LoVo (cell line): ENCODE measurements at places on chromosomes 4 and X.

DNA sequence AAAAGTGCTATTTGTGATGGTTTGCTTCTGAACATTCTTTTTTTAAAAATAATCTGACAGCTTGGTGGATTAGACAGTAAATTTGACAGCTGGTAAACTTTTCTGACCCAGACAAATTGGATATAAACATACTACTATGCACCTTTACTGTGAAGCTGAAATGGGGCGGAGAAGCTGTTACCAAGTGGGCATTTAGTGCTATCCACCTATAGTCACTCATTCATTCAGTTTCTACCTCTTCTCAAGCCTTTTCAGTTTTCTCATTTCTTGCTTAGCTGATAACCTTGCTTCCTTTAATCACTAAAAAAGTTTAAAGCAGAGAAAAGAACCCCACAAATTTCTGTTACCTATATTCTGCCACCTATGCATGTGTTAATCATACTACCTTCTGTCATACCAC lies 5.2 kb downstream of the RPS3A start:
- DNase-seq, result no peak

- DNase-seq, result no peak
These were observed 60.8 kb downstream of the ZNF732 start for GRCh38 chr4:244471-244870.

- no peak for DNase-seq
These were observed 67.5 kb downstream of the MGST2 start for GRCh38 chr4:139732991-139733570.

DNA sequence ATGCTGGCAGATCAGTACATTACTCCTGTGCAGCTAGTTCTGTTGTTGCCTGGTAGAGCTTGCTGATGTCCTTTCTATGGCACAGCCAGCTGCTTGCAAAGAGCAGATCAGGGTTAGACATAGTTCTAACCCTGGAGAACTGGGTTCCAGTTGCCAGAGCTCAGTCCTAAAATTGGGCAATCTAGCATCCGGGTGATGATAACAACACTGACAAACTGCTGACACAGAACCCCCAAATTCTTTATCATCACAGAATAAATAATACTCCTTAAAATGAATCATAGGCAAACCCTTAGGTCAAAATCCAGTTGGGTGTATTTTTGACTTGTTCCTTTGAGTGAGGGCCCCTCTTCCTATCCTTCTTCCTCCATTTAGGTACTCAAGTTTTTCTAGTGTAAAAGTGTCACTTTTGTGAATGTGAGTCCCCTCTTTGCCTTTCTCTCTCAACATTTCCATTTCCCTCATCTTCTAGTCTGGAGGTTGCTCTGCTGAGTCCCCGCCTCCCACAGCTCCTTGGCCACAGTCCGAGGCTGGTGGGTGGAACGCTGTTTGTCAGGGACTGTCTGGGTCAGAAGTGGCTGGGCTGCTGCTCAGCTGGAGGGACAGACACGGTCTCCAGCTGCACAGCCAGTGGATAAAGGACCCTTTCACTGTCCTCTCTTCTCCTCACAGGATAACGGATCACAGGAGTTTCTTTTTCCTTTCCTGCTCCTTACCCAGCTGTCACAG lies 93.6 kb upstream of the RASGEF1B start:
- no peak for DNase-seq

- DNase-seq, result no peak
These were observed 201.6 kb downstream of the TEX13A start for GRCh38 chrX:105018865-105019264.

DNA sequence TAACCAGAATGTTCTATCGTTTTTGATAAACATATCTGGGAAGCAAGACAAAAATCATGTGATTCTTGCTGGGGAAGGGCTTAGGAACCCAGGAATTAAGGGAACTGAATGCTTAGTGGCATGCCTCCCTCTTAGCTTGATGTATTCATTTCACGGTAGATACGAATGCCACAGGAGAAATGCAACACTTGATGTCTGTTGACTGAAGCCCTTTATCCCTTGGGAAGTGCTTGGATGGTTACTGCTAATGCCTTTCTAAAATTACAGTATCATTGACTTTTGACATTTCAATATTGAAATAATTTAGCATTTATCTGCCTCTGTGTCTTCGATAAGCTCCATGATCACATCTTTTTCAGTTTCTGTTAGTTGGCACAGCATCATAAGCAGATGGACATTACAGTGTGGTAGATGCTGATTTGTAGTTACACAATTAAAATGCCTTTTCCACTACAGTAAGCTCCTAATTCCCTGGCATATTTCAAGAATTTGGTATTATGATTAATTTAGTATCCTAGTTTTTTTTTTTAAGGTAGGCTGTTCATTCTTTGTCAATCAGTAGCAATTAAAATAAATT lies 226.7 kb downstream of the ARHGAP10 start:
- DNase-seq, result no peak

DNA sequence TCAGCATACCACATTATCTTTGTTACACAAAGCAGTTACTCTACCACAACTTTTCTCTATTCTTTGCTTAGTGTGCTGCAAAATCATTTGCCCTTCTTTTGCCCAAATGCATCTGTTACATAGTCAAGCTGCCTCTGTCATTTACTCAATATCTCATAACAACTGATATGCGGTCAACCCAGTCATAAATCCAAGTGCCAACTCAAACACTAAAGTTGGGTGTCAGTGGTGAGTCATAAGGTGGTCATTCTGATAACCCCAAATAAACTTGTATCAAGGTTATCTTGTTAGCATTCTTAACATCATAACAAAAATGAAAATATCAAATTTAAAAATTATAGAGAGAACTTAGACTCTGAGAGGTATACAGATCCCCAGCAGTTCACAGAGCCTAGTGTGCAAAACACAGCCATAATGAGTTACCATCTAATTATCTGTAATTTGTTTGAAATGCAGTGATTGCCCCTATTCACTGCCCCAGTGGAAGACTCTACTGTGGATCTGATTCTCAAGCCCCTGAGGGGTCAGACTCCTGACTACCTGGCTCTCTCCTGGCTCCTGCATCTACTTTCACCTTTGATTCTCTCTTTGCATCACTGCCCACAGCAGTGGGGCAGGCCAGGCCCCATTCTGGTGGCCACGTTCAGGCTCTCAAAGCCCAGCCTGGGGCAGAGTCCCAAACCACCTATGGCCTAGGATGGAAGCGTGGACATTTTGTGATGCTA lies 29.2 kb downstream of the TBC1D9 start:
- peak; percentile 79 for DNase-seq

GRCh38 chr4:12041828-12042227 lies 613.1 kb upstream of the HS3ST1 start:
- DNase-seq, result no peak

DNA sequence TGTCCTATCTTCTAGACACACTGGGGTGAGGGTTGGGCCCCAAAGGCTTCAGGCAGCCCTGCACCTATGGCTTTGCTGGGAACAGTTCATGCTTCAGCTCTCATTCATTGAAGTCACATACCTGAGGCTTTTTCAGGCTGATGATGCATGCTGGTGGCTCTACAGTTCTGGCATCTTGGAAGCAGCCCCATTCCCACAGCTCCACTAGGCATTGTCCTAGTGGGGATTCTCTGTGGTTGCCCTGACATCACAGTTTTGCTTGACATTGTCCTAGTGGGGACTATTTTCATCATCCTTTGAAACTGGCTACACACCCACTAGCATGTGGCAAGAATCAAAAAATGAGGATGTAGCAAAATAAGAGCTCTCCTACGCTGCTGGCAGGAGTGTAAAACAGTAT lies 37.7 kb upstream of the C4orf17 start:
- DNase-seq, result no peak

DNA sequence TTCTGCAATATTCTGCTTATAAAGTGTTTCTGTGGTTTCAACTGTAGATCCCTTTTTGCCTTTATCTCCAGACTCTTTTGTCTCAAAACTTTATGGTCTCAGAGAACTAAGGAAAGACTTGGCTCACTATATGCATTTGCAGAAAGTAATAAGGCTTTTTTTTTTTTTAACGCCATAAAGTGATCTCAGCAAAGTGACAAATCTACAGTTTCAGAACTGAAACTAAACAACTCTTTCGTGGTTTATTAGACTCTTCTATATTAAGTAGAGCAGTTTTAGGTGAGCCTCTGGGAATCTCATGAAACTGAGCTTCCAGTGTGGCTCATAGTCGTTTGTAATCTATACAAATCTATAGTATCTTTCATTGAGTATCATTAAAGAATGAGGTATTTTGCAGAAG lies 15.3 kb downstream of the ATP7A start:
- DNase-seq, result no peak
